ENCODE measurements at places on chromosomes 12 and 14.

- DNase-seq: no peak
Observed at GRCh38 chr12:111093428-111094142, 173.2 kb upstream of the MYL2 start.

- DNase-seq: peak; percentile 90
Observed at GRCh38 chr14:35669782-35670181, 135.8 kb downstream of the INSM2 start.

- DNase-seq: no peak
Observed at GRCh38 chr14:21933681-21934080, 260.1 kb upstream of the OR4E1 start.

DNA sequence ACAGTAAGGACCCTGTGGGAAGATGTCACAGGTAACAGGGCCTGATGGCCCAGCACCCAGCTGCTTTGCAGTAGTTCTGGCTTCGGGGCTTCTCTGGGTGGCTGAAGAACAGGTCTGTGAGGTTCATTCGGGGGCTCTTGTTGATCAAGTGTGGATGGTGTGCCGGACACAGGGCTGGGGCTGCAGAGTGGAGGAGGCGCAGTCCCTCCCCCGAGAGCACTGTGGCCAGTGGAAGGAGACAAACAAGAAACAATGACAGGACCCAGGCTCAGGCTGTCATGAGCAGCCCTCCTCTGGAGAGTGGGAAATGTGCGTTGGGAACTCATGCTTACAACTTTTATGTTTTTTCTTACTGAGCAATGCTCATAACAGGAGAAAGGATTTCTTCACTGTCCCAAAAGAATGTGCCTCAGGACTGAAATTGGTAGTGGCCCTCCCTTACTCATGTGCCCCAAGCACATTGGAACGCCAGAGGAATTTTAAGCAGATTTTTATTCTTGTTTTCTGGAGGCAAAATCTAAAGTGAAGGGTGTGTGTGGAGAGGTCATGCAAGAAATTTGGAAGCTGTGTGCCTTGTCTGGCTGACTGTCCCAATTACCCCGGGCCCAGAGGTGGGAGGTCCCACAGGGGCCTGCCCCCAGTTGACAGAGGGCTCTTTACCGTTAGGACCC, 233.8 kb downstream of the CACNA1C start:
- DNase-seq: no peak

DNA sequence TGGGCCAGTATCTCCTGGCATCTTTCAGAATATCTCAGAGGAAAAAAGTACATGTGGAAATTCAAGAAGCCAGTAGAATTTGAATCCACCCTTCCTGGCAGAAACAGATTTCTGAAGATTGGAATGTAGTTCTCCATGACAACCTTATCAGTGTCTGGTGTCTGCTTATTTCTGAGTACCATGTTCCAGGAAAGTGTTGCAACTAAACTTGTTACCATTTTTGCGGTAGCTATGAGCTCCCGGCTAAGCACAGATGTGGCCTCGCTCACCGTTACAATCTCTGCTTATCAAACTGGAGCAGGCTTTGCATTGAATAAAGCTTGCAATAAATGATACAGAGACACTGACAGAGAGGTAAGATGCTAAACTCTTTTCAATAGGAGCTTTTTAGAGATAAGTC, 13.0 kb upstream of the ITPR2 start:
- peak; percentile 99 for DNase-seq

- no peak for DNase-seq
Observed at GRCh38 chr14:89369656-89370055, 47.4 kb downstream of the FOXN3 start.
